ENCODE measurements at places on chromosomes 6 and 20.

- DNase-seq = no peak
Observed at GRCh38 chr20:47244451-47244850, 112.0 kb downstream of the ZMYND8 start.

- no peak for DNase-seq
Observed at GRCh38 chr6:80771941-80772340, 665.5 kb downstream of the BCKDHB start.

- no peak for DNase-seq
Observed at GRCh38 chr6:39806278-39806677, 14.1 kb downstream of the DAAM2 start.

DNA sequence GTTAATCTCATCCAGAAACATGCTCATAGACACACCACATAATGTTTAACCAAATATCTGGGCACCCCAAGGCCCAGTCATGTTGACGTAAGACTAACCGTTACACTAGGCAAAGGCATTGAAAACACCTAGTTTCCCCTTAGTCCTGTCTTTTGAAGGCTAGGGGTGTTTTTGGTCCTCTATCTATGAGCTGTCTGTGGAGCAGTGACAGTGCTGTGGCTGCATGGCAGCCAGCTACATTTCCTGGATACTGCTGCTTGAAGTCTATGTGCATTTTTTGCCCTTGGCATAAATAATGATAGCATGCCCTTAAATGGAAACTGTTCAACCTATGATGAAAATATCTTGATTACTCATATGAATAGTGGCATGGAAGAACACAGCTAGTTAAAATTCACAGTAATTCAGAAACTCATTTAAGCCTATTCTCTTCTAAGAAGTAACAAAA, 18.6 kb downstream of the FARS2 start:
- no peak for DNase-seq

DNA sequence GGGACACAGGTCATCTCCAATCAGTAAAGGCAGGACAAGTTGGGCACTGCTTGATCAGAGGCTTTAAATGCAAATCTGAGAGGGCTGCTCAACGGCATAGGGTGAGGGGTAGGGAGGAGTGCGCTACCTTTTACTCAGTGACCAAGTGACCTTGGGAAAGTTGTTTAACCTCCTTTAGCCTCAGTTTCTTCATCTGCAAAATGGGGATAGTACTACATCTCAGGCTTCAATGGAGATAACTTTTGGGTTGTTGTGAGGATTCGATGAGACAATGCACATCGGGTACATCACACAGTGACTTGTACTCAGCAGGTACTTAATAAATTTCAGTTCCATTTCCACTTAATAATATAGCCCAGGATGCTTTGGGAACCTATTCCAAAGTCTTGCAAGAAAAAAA, 22.6 kb downstream of the MDGA1 start:
- no peak for DNase-seq

DNA sequence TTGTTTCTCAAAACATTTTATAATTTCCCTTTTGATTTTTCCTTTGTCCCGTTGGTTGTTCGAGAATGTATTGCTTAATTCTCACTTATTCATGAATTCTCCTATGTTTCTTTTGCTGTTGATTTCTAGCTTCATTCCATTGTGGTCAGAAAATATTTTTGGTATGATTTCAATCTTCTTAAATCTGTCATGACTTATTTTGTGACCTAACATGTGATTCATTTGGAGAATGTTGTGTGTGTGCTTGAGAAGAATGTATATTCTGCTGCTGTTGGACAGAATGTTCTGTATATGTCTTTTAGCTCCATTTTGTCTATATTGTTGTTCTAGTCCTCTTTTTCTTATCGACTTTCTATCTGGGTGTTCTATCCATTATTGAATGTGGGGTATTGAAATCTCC, 286.2 kb upstream of the RNF217 start:
- no peak for DNase-seq

- DNase-seq = no peak
Observed at GRCh38 chr6:154548130-154548830, 37.8 kb upstream of the CNKSR3 start.

DNA sequence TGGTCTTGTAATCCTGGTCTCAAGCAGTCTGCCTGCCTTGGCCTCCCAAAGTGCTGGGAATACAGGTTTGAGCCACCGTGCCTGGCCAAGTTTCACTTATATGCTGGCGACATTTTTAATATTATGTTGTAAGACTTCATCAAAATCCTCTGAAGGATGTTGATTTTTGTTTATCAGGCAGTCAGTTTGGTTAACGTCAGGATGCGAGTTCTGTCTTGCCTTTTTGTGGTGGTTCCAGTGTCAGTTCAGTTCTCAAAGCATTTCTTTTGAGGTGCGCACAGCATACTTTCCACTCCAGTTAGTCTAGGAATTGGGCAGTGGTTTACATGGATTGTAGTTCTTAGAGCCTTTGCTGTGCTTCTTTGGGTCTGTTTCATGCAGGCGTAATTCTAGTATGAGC, 24.9 kb downstream of the SCAF8 start:
- DNase-seq = no peak

- DNase-seq = no peak
Observed at GRCh38 chr20:9935285-9935684, 96.4 kb upstream of the PAK5 start.

DNA sequence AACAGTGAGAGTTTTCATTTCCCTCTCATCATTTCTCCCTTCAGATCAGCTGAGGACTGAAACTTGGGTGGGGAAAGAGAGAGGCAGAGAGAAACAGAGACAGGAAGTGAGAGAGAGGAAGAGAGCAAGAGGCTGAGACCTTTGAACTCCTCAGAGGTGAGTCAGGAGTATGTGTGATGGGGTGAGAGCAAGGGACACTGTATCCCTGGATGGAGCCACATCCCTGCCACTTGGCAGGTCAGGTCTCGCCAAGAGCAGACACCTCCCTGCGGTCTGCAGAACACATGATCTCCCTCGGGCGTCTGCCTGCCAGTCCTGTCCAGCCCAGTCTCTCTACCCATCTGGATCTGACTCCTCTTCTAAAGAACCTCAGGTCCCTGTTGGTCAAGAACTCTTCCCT, 62.7 kb upstream of the SYNDIG1 start:
- no peak for DNase-seq

- DNase-seq = no peak
Observed at GRCh38 chr20:34085544-34086040, 26.5 kb downstream of the EIF2S2 start.

- no peak for DNase-seq
Observed at GRCh38 chr6:3418496-3419060, 38.3 kb downstream of the SLC22A23 start.

GRCh38 chr6:157047951-157048350, 270.8 kb downstream of the ARID1B start:
- DNase-seq = no peak

DNA sequence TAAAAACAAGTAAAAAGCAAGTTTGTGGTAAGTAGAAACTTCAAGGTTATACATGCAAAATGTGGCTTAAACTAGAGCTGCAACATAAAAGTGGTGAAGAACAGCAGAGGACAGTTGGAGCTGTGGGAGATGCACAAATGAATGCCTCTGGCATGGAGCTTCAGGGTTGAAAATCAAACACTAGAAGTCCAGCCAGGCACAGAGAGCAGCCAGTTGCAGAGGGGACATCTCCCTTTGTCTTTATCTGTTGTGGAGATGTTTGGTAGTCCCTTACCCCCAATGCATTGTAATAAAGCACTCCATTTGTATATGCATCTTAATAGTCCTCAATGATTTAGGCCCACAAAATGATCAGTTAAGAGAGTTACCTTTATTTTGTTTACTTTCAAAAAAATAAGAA, 73.1 kb upstream of the C20orf144 start:
- no peak for DNase-seq

GRCh38 chr6:109770779-109771178, 79.7 kb downstream of the FIG4 start:
- DNase-seq = no peak

DNA sequence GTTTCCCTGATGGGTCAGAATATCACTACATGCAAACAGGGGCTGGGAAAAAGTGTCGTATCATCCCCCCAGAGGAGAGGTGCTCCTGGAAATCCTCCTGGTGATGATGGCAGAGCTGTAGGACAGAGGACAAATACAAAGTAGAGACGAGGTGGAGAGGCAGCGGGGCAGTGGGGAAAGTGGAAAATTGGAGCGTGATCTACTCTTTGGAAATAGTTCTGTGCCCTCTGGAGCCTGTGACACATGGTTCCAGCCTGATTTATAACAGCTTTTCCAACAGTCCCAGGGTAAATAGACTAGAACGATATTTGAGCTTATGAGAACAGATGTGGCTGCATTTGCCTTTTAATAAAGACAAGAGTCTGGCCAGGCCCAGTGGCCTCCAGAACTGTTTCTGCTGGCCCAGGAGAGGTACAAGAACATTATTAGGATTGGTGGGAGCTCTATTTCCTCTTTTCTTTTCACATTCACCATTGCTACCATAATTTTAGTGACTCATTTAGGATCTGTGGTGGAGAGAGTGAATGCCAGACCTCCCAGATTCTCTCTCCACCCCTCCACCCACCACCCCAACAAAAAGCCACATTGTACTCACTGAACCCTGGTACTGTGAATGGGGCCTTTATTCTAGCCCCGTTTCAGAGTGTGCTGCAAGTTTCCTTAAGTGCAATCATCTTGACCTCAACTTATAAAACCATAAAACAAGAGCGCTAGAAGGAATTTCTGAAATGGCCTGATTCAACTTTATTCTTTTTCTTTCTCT, 78.3 kb downstream of the BTBD3 start:
- DNase-seq = no peak

GRCh38 chr6:28458568-28458967, 15.3 kb upstream of the ZSCAN23 start:
- DNase-seq = no peak

DNA sequence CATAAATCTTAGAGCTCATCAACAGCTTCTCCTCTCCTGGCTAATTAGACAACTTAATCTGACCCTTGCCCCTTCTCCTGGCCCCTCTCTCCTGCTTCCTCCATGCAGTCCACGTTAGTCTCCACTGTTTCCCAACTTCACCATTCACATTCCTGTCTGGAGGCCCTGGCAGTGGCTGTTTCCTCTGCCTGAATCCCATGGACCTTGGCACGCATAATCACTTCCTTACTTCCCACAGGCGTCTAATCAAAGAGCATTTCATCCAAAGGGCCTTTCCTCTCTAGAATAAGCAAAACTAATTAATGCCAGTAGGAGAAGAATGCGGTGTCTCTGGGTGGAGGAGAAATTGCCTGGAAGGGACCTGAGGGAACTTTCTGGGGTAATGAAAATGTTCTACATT, 16.4 kb upstream of the XRN2 start:
- no peak for DNase-seq

GRCh38 chr6:110622912-110623578, 146.6 kb upstream of the SLC22A16 start:
- no peak for DNase-seq

DNA sequence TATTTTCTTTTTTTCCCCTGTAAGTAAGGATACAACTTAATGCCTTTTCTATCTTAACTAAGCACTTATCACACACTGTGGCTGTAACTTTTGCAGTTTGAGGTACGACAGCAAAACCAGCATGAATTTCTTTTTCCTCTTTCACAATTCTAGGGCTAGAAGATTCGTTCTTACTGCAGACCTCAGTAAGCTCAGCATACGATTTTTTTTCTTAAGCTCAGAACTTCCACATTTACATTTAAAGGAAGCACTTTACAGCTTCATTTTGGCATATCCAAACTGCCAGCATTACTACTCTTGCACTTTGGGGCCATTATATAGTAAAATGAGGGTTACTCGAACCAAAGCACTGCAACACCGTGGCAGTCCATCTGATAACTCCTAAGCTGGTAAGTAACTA, 889 bp upstream of the CHMP4B start:
- no peak for DNase-seq

- no peak for DNase-seq
Observed at GRCh38 chr20:61743606-61744005, 322.1 kb downstream of the TAF4 start.

DNA sequence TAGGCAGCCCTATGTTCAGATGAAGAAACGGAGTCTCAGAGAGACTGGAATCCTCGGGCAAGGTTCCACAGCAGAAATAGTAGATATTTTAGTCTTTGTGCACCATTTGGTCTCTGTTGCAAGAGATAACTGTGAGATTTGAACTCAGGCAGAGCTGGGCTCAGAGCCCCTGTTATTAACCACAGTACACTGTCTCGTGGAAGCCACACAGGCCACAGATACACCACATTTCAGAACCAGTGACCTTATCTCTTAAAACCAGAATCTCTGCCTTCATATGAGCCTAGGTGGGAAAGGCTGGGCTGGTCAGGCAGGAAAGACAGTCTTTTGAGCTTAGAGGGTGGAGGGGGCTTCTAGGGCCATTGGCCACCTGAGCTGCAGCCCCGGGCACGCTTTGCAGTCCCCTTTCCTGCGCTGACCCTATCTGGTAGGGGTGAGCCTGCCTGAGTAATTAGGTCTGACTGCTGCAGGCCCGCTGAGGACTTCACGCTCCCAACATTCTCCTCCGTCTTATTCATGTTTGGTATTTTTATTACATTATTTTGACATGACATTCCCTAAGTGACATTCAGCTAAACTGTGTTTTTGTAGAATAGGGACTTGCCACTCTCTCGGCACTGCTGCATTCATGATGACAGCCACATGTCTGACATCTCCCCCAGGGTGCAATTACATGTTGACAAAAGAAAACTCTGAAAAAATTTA, 71.1 kb downstream of the KCNB1 start:
- no peak for DNase-seq

DNA sequence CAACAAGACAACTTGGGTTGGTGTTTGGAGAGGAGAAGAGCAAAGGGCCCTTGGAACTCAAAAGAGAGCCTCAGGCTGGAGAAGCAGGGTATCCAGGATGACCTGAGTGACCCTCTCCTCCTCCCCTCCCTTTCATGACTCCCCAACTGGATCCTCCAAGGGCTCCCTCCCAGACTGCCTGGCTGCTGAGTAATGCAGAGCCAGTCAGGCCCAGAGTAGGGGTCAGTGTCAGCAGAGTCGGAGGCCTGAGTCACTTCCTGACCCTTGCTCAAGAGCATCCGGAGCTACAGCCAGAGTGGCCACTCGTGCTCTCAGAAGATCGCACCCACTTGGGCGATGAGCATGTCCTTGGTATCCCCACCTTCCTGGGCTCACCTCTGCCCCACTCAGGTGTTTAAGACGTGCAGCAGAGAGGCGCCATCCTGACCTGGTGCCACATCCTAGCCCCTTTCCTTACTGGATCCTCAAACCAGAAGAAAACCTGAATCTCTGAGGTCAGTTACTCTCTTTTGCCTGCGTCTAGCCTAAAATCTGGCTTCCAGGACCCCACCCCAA, 2.8 kb upstream of the MAPK13 start:
- no peak for DNase-seq

DNA sequence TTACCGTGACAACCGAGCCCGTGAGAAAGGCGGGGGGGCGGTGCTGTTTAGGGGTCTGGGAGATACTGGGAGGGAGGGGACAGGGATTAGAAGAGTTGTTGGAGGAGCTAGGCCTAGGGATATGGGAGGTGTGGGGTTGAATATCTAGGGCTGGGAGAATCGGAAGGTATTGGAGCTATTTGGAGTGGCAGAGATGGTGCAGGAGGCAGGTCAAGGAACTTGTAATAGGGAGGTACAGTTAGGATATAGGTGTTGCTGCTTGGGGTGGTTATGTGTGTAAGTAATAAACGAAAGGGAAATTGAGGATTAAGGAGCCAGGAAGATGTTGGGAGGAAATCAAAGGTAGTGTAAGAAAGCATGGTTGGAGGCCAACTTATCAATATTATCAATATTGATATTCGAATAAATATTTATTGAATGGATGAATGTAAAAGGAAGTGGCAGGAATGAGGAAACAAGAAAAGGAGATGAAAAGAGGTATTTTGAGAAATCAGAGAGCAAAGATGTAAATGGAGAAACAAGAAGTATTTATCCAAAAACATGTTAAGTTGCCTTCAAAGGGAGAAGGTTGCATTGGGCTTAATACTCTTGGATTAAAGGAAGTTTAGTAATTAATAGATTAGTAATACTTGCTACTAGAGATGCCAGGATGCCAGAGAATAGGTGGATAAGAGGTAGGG, 602 bp downstream of the PPP1R11 start:
- no peak for DNase-seq
